Left renal cortex interstitium (tissue), 4 donors: ENCODE measurements at places on chromosomes 16 and 17. TPM values are rescaled to one million over a fixed set of nuclear protein-coding genes. Genes with fewer than 3 reads are reported as not detected.
A peak's percentile ranks its signal among the peaks of the same experiment; 100 is the strongest.

The NOD2 gene
- polyA plus RNA-seq: 0.30 TPM

DNA sequence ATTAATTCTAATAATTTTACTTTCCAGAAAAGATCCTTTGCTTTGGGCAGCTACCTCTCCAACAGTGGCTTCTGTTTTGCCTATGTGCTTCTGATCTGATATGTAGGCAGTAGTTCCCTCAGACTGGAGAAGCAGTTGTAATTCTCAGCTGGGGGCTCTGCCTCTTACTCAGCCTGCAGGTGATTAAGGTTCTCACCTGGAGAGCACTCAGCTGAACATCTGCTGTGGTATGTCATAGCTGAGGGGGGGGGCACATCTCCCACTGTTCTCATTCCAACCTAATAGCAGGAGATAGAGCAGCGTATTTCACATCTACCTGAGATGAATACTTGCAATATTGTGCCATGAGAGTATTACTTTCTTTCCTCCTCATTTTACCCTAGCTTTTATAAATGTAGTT, 511.9 kb upstream of the CDH8 start:
- no peak for DNase-seq

- no peak for DNase-seq
Measured at GRCh38 chr17:61422116-61422799, 22.6 kb downstream of the TBX2 start.

- no peak for DNase-seq
Measured at GRCh38 chr16:54355251-54355650, 68.7 kb upstream of the IRX3 start.

GRCh38 chr17:37701496-37701898, 43.4 kb downstream of the HNF1B start:
- DNase-seq: no peak

The MT1G gene
- polyA plus RNA-seq: 127 TPM

The SLX1A gene
- polyA plus RNA-seq: 16.4 TPM

DNA sequence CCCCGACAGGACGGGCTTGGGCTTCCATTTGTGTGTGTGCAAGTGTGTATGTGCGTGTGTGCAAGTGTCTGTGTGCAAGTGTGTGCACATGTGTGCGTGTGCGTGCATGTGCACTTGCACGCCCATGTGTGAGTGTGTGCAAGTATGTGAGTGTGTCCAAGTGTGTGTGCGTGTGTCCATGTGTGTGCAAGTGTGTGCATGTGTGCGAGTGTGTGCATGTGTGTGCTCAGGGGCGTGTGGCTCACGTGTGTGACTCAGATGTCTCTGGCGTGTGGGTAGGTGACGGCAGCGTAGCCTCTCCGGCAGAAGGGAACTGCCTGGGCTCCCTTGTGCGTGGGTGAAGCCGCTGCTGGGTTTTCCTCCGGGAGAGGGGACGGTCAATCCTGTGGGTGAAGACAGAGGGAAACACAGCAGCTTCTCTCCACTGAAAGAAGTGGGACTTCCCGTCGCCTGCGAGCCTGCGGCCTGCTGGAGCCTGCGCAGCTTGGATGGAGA, 23.1 kb upstream of the ITGAX start:
- DNase-seq: no peak

The RETREG3 gene
- 65.7 TPM for polyA plus RNA-seq

The TP53TG3F gene
- polyA plus RNA-seq: not detected

The CDT1 gene
- 21.5 TPM for polyA plus RNA-seq

- no peak for DNase-seq
Measured at GRCh38 chr17:76368545-76368944, 14.8 kb upstream of the PRPSAP1 start.

- DNase-seq: peak; percentile 77
Measured at GRCh38 chr16:73172241-73172972, 124.5 kb upstream of the ZFHX3 start.

- DNase-seq: no peak
Measured at GRCh38 chr17:18319604-18320256, 4.6 kb downstream of the SMCR8 start.

- DNase-seq: no peak
Measured at GRCh38 chr17:78360371-78361224, 721 bp upstream of the SOCS3 start.

The DNAI2 gene
- polyA plus RNA-seq: 0.27 TPM

DNA sequence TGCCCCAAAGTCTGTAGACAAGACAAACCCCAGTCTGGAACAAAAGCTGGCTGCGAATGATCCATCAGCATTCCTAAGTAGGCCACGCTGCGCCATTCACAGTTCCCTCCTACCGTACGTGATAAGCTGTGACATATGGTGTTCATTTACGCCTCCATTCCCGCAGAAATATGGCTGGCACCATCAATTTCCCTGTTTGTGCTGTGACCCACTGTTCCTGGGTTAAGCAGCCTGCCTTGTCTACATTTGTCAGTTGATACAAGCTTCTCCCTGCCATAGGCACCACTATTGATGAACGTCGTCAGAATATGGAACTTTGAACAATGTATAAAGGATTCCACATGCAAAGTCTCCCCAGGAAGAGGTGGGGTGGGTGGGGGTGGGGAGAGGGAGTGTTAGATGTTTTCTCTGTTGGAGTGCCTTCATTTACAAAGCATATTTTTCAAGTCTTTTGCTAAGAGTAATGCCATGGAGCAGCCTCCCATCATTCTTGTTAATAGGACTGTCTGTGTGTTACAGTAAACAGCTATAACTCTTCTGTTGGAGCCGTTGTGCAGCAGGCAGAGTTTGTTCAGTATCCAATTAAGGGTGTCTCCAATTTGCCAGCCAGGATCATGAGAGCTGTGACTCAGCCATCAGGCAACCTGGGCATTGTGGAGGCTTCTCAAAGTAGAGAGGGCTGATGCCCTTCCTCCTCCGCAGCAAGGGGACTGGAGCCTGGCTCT, 294.6 kb downstream of the TMEM114 start:
- DNase-seq: no peak

- DNase-seq: no peak
Measured at GRCh38 chr17:78680436-78680835, 101.6 kb downstream of the CYTH1 start.

The HOXB1 gene
- 0.27 TPM for polyA plus RNA-seq

The PRSS33 gene
- not detected for polyA plus RNA-seq

The FOXF1 gene
- not detected for polyA plus RNA-seq

GRCh38 chr16:24499193-24499814, 40.1 kb upstream of the RBBP6 start:
- DNase-seq: no peak

- no peak for DNase-seq
Measured at GRCh38 chr16:81623365-81624102, 155.6 kb upstream of the PLCG2 start.

- DNase-seq: no peak
Measured at GRCh38 chr17:45149037-45149668, 878 bp downstream of the HEXIM1 start.
